MM.1S (cell line): ENCODE measurements at places on chromosomes 13 and 19.

GRCh38 chr13:48009284-48009683, 8.2 kb upstream of the SUCLA2 start:
- no peak for DNase-seq

DNA sequence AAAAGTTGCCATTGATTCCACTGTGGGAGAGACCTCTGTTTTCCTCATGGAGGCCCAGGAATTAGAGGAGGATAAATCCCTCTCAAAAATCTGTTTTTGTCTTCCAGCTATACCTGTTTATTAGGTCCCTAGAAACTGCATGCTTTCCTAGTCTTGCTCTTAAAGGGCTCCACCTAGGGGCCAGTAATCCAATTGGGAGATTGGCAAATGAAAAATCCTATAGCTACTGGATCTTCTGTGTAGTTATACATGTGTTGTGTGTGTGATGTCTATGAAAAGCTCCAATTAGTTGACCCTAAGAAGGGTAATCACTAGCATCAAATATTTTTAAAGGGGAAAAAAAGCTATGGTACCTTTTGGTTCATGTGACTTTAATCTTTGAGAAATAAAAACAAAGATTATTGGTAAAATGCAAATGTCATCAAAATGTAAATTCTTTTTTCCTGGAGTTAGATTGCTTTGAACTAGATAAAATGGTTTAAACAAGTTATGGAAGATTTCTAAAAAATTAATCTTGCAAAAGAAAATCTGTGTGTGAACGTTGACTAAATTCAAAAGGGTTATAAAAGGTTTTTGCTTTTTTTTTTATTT, 63.4 kb upstream of the C1QTNF9B start:
- no peak for DNase-seq

- DNase-seq: no peak
Observed at GRCh38 chr19:49065905-49066512, 1.4 kb upstream of the NTF4 start.

GRCh38 chr13:112229445-112229844, 146.7 kb upstream of the SPACA7 start:
- no peak for DNase-seq

- DNase-seq: no peak
Observed at GRCh38 chr13:39552246-39552645, 50.7 kb downstream of the LHFPL6 start.

GRCh38 chr13:66659286-66659685, 570.9 kb downstream of the PCDH9 start:
- no peak for DNase-seq

DNA sequence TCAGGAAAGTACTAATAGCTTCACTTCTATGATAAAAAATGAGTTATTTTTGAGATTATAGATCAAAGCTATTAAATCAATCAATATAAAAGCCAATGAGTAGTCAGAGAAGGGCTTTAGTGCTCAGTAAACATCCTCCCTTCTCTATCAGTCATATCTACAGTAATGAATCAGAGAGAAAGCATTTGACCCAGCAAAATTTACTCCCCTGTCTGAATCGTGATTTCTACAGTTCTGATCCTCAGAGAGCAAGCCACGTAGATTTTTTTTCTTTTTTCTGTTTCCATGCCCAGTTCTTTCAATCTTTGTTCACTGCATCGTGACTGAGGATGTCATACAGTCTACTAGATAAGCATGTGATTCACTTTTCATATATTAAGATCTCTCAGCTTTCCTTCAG, 16.2 kb upstream of the MBNL2 start:
- DNase-seq: no peak

- no peak for DNase-seq
Observed at GRCh38 chr19:48913114-48913889, 13.2 kb downstream of the NUCB1 start.

- DNase-seq: no peak
Observed at GRCh38 chr19:58409010-58409790, 751 bp downstream of the ZNF584 start.

DNA sequence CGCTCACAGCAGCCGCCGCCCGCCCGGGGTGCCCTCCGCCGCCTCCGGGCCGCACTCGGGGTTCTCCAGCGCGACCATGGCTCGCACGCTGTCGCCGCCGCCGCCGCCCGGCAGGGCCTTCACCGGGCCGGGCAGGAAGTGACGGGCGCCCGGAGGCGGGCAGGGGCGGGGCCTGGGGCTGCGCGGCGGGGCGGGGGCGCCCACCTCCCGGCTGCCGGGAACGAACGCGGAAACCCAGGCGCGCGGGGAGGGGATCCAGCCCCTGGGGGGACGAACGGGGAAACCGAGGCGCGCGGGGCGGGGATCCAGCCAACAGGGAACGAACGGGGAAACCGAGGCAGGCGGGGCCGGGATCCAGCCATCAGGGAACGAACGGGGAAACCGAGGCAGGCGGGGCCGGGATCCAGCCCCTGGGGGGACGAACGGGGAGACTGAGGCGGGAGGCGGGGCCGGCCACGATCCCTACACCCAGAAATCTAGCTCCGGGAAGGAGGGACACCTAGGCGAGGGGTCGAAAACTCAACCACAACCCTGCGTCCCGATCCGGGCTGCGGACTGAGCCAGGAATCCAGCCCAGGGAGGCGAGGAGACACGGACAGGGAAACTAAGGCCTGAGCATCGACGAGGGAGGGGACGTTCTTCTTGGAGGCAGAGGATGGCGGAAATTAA, at the start of gene R3HDM4:
TSS of gene R3HDM4 (minus strand) at position 140 of the 669 bp plus-strand sequence. CDS start at position 78, 62 bp downstream.
- DNase-seq: peak; percentile 79

DNA sequence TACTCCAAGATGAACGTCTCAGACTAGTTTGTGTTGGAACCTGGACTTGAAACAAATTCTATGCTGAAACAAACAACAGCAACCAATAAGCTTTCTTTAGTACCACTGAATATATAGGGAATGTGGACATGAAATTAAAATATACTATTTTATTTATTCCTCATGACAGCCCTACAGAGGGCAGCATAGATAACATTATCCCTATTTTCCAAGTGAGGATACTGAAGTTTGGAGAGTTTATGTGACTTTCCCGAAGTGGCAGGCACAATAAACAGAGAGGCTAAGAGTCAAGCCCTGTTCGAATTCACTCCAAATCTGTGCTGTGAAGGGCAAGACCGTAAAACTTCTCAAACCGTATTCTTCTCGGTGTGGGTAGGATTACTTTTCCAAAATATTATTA, 509.9 kb upstream of the GPC6 start:
- DNase-seq: no peak

DNA sequence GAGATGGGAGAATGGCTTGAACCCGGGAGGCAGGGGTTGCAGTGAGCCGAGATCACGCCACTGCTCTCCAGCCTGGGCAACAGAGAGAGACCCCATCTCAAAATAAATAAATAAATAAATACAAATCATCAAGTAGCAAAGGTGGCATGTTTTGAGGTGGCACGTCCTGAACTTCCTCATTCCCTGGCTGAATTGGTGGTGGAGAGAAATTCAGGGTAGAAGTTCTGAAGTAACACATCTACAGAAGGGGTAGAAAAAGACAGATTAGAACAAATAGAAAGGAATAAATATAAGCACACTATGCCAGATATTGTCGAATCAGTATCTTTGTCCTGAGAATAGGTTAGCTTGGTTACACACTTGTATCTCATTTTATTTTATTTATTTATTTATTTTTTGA, 6.3 kb downstream of the IFI30 start:
- no peak for DNase-seq

GRCh38 chr13:62129000-62129551, 713.4 kb upstream of the PCDH20 start:
- no peak for DNase-seq

GRCh38 chr13:45339867-45340266, 1.1 kb downstream of the TPT1 start:
- peak; percentile 28 for DNase-seq

GRCh38 chr19:10146142-10146541, 26.4 kb upstream of the EIF3G start:
- DNase-seq: no peak

GRCh38 chr13:95301183-95301967, at the start of gene ABCC4:
ABCC4 (minus strand) TSS chr13:95301451; CDS start chr13:95301314, 137 bp downstream.
- DNase-seq: peak; percentile 76

DNA sequence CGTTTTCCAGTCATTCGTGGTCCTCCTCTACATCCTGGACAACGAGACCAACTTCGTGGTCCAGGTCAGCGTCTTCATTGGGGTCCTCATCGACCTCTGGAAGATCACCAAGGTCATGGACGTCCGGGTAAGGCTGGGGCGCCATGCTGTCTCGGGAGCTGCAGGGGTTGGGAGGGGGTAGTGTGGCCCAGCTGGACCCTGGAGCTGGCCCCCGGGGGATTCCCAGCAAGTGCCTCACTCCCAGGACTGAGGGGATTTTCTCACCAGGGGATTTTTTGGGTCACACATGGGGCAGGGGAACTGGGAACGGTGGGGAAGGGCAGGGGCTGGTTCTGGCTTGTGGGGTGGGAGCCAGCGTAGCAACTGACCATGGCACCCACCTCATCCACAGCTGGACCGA, 10.8 kb upstream of the RELB start:
- no peak for DNase-seq

GRCh38 chr13:33794576-33794975, 23.4 kb upstream of the RFC3 start:
- no peak for DNase-seq

DNA sequence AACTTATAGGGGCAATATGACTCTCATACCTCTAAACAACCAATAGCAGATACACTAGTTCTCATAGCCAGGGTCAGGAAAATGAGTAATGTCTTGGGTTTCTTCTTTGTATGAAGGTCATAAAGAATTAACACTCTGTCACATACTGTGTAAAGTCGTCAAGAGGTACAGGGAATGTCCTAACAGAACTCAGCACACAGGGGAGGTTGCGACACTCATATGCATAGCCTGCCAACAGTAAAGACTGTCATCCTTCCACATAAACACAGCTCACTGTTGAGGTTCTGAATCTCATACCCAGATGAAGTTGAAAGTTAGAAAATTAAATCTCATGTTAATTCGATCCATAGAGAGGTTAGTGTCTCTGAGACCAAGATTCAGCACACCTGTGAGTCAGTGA, 34.2 kb upstream of the ZNF254 start:
- no peak for DNase-seq

DNA sequence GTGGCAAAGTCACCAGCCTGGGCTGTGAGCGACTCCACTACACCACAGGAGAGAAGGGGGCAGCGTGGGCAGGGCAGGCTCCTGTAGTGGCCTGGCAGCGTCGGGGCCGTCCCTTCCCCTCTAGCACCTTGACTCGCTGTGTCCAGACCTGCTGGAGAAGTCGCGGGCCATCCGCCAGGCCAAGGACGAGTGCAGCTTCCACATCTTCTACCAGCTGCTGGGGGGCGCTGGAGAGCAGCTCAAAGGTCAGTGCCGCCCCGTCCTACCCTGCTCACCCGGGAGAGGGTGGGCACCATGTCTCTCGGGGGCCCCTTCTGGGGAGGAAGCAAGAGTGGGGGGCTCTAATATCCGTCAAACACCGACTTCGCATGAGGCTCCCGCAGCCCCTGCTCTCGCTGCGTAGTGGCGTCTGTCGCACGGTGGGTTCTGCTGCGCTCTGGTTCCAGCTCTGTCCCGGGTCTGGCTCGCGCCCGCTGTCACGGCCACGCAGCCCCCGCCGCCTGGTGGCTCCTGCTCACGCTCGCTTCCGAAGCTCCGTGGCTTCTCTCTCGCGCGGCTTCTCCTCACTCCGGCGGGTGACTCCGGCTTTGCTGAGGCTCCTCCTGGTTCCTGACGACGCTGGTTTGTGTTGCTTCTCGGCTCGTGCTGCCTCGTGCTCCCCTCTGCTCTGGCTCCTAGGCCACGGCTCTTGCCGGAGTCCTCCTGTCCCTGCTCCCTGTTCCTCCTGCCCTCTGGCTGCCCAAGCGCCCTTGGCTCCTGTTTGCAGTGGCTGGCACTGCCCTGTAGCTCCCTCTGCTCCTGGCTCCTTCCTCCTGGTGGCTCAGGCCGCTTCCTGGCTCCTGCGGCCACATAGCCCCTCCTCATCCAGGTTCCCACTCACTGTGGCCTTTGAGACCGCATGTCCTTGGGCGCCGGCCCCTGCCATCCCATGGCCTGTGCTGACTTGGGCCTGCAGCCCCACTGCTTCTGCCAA, 27.2 kb downstream of the MYH14 start:
- DNase-seq: no peak

- no peak for DNase-seq
Observed at GRCh38 chr19:5329141-5329540, 11.5 kb downstream of the PTPRS start.

GRCh38 chr13:31610270-31610998, 128.9 kb upstream of the RXFP2 start:
- no peak for DNase-seq

DNA sequence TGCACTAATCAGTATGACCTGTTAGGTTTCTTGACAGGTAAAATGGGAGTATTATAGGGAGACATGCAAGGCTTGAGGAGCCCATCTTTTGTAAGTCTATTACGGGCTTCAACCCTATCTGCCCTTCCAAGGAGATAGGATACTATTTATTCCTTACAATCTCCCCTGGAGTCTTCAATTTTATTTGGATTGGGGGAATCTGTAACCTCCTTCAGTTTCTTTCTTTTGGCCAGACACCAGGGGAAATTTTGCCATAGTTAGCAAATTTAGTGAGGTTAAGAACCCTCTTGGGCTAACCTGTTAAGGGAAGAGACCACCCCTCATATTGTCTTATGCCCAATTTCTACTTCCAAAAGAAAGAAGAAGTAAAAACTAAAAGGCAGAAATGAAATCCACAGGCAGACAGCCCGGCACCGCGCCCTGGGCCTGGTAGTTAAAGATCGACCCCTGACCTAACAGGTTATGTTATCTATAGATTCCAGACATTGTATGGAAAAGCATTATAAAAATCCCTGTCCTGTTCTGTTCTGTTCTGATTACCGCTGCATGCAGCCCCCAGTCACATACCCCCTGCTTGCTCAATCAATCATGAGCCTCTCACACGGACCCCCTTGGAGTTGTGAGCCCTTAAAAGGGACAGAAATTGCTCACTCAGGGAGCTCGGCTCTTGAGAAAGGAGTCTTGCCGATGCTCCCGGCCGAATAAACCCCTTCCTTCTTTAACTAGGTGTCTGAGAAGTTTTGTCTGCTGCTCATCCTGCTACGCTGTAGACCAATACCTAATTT, 39.6 kb upstream of the CD177 start:
- no peak for DNase-seq

DNA sequence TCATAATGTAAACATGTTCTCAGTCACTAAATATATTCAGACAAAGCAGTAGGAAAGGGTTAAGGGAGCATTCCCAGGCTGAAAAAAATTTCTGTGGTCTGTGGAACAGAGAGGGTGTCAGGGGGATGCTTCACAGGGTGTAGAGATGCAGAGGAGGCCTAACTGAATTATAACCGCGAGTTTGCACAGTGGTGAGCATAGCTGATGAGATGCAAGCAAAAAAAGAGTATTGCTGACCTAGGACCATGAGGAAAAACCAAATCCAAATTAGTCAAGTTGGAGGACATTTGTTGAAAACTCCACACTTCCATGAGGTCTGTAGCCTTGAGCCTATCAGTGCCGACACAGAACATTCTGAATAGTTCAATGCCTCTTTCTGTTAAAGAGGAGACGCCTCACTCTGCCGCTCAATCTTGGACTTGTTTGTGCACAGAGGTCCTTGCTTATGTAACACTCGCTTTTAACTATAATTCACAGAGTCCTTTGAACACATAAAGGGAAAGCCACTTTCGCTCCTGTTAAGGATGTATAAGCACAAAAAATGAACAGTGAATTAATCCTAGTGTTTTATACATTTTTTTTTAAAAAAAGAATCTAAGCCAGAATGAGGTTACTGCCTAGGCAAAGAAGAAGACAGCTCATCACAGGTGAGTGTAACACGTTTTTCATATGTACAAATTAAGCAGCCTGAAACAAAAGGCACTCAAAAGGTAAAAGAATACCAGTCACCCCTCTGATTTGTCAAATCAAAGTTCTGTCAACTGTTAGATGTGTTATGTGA, 25.8 kb upstream of the INTS6 start:
- DNase-seq: no peak

GRCh38 chr13:85545771-85546170, 253.4 kb downstream of the SLITRK6 start:
- DNase-seq: no peak
